ENCODE measurements at places on chromosomes 13 and 19.

DNA sequence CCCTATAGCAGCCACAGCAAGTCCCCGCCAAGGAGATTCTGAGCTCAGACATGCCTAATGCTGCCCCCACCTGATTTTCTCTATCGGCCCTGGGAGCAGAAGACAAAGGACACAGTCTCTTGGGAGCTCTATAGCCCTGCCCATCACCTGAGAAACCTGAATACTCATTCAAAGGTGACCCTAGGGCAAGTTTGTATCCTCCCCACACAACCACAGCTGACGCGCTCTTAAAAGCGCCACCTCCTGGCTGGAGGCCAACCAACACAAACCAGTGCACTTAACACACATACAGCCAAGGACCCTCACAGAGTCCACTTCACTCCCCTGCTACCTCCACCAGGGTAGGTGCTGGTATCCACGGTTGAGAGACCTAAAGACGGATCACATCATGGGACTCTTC lies 8.8 kb upstream of the IGFL4 start:
- DNase-seq, result no peak

GRCh38 chr19:14061751-14062557 lies at the start of gene PALM3:
PALM3 (minus strand) TSS chr19:14062076; CDS start chr19:14061980, 96 bp downstream.
- no peak for DNase-seq

DNA sequence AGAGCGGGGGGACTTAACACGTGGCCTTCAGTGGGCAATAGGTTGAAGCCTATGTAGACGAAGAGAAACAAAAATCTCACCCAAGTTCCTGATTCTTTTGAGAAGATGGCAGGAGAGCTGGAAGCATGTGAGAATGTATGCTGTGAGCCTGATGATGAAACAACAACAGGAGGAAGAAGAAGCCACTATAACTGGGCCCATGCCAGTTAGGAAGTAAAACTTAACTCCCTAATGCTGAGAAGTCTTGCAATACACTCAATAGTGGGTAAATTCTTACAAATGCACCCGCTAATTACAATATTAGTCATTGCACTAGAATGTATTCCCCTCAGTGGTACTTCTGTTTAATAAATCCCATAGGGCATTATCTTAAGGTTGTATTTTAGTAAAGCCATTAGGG lies 9.1 kb downstream of the PCDH17 start:
- no peak for DNase-seq

DNA sequence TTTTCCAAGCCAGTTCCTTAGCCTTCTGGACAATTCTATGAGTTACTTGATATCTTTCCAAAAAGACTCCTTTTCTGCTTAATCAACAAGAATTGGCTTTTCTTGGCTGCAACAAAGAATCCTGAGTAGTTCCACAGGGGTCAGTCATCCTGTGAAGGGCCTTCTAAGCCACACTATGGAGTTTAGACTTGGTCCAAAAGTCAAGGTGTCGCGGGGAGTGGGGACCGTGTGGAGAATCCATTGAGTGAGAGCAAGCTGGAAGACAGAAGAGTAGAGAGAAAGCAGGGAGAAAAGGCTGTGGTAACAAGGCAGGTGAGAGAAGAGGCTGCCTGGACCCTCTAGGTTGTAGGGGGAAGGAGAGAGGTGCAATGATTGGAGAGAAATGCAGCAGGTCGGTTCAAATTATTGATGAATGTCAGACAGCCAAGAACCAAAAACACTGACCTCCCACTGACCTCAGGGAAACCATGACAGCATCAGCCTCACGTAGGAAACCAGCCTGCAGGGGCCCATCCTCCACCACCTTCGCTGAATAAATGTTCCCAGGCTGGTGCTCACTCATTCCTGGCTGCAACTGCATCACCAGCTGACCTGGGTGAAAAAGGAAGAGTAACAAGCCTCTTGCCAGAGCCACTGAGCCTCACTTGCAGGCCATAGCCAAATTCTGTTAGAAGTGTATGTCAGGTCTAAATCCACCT lies 7.1 kb upstream of the IFT88 start:
- DNase-seq, result no peak

DNA sequence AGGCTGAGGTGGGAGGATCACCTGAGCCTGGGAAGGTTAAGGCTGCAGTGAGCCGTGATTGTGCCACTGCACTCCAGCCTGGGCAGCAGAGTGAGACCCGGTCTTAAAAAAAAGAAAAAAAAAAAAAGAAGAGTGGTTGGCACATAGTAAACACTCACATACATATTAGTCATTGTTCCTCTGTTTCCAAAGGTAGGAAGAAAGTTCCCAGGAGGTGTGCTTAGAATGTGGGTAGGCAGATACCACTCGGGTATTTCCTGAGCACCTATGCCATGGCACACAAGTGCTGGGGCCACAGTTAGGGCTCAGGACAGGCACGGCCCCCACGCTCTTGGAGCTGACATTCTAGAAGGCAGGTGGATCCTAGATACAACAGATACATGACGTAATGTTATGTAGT lies 41.4 kb downstream of the SIPA1L3 start:
- DNase-seq, result no peak

- no peak for DNase-seq
Measured at GRCh38 chr19:42521346-42522030, 6.8 kb downstream of the CEACAM1 start.

DNA sequence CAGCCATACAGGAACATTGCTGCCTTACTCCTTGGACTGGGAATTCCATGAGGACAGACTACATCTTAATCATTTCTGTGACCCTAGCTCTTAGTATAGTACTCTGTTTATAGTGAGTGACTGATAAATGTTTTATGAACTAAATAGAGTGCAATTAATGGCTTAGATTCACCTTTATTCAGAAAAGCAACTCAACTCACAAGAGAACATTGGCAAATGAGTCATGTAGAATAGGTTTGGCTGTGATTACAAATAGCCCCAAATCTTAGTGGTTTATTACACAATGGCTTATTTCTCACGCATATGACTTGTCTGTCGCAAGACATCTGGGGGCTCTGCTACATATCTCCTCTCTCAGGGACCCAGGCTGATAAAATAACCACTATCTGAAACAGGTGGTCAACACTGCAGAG lies 121.6 kb upstream of the KL start:
- DNase-seq, result no peak

- DNase-seq, result no peak
Measured at GRCh38 chr13:76769271-76769791, 116.9 kb downstream of the KCTD12 start.

- no peak for DNase-seq
Measured at GRCh38 chr13:39282400-39282972, 244.2 kb downstream of the NHLRC3 start.

DNA sequence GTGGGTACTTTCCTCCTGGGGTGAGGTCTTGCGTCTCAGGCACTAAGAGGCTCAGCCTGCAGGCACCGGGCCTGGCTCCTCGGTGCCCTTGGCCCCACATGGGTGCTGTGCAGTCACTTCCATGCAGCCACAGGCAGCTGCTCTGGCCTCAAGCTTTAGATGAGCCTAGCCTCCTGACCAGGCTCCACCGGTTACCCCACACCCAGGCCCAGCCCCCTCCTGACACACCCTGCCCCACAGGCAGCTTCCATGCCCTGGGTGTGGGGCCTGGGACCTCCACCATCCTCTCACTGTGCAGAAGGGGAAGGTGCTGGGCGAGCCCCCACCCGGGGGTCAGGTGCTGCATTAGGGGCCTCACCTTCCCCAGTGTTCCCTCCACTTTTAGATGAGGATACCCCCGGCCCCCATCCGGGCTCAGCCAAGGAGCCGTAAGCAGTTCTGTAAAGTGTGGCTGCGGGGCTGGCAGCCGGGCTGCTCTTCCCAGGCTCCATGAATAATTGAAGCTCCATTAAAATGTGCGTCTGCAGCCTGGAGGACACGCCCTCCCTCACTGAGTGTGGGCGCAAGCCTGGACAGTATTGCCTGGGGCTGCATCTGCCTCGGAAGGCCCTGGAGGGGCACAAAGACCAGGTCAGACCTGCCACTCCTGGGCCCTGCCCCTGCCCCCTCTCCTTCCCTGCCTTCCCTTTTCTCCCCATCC lies 72.5 kb upstream of the KCTD15 start:
- DNase-seq, result no peak

DNA sequence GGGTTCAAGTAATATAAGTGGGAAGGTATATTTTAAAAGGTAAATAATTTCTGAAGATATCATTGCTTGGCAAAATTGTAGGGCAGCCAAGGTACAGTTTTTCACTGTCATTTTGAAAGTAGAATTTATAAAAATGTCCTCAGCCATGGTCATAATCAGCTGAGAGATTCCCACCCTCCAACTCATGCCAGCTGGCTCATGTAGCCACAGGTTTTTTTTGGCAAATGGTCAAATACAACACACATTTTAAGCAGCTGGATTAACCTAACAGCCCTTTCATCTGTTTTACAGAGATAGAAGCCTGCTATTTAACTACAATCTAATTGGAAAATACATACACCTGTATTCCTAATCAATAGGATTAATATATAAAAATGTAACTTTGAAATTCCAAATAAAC lies 619.2 kb upstream of the SGCG start:
- DNase-seq, result peak; percentile 43

GRCh38 chr13:41488124-41488523 lies 30.8 kb downstream of the RGCC start:
- DNase-seq, result no peak

GRCh38 chr13:99995589-99996380 lies 14.2 kb downstream of the ZIC2 start:
- DNase-seq, result no peak

- no peak for DNase-seq
Measured at GRCh38 chr19:33177417-33177979, 16.6 kb upstream of the LRP3 start.

DNA sequence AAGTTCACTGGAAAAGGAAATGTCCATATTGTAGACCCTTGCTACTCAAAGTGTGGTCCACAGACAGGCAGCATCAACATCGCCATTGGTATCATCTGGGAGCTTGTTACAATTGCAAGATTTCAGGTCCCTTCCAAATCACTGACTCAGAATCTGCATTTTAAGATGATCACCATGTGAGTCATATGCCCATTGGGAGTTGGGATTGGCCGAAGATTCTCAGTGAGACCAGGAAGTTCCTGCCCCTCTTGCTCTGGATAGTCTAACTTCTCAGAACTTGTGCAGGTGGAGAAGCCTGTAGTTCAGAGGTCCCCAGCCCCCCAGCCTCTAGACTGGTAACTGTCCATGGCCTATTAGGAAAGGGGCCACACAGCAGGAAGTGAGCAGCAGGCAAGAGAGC lies 48.9 kb upstream of the URAD start:
- no peak for DNase-seq

DNA sequence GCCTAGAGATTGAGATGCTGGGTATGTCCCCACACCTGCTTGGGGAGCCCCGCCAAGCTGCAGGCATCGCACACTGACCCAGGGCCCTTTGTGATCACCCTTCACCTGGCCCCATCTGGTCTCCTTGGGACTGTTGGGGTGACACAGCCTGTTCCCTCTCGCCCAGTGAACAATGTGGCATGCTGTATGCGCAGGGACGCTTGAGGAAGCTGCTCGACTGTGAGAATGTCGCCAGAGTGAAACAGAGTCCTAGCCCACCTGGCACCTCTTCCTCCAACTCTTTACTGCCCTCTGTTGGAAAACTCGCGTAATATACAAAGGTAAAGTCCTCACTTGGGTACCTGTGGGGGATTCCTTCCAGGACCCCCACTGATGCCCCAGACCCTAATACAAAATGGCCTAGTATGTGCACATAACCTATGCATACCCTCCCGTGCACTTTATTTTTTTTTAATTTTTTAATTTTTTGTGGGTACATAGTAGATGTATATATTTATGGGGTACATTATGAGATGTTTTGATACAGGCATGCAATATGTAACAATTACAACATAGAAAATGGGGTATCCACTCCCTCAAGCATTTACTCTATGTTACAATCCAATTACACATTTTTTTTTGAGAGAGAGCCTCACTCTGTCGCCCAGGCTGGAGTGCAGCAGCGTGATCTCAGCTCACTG lies 9.0 kb downstream of the BLOC1S3 start:
- DNase-seq, result no peak

GRCh38 chr13:109945206-109945960 lies 159.0 kb upstream of the IRS2 start:
- no peak for DNase-seq

GRCh38 chr13:101570410-101570809 lies 117.9 kb downstream of the ITGBL1 start:
- no peak for DNase-seq

GRCh38 chr19:18453269-18454024 lies 15.5 kb upstream of the ISYNA1 start:
- DNase-seq, result no peak

- DNase-seq, result no peak
Measured at GRCh38 chr19:33486936-33487811, 34.4 kb downstream of the PEPD start.

DNA sequence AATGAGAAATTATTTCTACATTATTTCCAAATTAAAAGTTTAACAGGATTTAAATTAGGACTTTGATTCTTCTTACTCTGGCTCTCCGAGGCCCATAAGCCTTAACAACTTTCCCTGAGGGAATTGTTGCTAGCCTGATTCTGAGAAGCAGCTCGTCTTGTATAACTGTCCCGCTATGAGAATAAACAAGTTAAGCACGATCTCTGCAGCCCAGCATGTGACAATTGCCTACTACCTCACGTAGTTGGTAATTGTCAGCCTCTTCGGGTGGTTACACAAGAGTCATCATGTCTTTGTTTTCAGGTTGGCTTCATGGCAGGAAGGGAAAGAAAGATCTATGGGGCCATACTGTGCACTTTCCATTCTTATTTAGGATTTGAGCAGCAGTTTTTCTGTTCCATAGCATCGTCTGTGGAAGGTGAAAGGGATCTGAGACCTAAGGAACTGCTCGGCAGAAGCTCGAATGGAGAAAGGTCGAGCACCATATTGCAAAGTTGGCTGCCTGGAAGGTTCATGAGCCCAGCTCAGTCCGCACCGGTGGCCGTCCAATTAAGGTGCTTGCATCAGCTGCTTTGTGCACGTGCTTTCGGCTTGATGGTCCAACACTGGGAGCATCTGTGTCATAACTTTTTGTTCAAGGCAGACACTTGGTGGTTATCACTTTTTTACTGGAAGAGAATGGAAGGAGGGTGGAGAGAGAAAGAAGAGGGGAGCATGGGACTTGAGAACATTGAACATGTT lies 1.8 kb upstream of the STARD13 start:
- no peak for DNase-seq

DNA sequence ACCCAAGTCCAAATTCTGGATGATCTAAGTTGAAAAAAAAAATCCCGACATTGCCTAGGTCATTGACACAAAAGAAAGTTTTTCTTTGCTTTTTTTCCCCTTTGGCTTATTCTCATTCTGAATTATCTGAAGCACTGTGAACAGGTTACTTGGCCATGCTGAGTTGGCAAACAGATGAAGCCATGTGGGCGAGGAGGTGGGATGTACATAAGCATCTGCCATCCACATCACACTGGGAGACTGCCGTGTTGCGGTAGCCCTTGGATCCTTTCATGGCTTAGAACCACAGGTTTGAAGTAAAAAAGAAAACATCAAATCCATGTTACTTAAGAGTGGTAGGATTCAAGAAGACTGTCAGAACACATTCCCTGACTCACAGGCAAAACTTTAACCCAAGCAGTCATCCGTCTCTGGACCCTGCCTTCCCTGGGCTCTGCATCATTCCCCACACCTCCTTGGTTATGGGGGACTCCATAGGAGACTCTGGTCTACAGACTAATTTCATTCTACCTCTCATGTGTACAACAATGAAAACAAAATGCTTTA lies 242.5 kb upstream of the SERP2 start:
- no peak for DNase-seq
